ENCODE measurements at places on chromosomes 3 and 15.

DNA sequence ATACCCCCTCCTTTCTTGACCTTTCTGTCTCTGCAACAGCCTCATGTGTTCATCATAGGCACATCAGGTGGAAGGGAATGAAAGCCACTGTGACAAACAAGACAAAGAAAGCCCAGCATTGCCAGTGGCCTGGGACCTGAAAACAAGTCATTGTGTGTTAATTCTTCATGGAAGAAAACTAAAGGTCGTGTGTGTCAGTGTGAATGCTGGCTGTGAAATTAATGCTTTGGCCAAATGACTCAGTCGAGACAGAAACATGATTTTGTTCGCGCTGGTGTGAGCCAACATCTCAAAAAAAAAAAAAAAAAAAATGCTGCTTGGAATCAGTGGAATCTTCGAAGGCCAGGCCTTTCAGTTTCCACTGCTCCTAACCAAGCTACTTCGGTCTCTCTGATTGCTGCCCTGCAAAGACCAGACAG is 386.5 kb upstream of the PROK2 start:
- DNase-seq = no peak

- DNase-seq = no peak
Measured at GRCh38 chr3:58742239-58742638, 75.7 kb upstream of the FAM3D start.

DNA sequence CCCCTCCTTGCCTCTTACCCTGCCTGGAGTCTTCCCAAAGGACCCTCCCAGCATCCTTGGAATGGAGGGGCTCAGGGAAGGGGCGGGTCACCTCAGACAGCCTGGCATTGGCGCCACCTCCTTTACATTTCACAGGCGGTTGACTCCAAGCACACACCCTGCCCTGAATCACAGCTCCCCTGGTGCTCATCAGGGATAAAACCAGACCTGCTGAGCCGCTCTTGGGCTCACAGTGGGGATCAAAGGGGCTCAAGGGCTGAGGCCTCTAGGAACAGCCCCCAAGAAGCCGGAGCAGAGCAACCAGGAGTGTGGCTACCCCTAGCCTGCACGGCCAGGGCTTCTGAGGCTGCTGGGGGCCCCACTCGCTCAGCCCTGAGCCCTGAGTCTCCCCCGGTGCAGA is 16.6 kb downstream of the LINGO1 start:
- DNase-seq = no peak

DNA sequence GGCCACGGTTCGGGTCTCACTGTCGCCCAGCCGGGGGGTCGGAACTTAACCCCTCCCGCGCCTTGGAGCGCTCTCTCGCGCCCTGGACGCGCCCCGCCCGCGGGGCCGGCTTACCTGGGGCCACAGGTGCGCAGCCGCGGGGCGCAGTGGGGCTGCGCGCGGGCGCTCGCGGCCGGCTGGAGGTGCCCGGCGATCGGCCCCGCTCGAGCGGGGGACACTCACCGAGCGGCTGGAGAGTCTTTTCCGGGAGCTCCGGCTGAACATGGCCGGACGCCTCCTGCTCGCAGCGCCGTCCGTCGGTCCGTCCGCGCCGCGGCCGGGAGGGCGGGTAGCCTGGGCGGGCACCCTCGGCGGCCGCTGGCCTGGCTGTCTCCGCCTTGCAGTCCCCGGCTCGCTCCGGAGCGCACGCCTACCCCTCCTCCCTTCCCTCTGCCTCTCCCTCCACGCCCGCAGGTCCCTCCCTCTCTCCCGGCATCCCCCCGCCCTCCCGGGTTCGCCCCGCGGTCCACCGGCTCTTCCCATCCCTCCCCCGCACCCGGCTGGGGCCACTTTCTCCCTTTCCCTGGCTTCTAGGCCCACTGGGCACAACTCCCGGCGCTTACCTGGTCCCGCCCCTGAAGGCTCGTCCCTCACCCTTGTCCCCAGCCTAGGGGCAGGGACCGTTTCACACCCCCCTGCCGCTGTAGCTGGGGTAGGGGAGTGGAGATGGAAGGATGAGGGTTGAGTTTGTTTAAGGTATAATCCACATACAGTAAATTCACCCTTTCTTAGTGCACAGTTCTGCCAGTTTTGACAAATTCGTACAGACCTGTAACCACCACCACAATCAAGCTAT is 220.1 kb upstream of the PRICKLE2 start:
- no peak for DNase-seq

GRCh38 chr3:194220901-194221326 is 85.0 kb downstream of the HES1 start:
- DNase-seq = no peak

DNA sequence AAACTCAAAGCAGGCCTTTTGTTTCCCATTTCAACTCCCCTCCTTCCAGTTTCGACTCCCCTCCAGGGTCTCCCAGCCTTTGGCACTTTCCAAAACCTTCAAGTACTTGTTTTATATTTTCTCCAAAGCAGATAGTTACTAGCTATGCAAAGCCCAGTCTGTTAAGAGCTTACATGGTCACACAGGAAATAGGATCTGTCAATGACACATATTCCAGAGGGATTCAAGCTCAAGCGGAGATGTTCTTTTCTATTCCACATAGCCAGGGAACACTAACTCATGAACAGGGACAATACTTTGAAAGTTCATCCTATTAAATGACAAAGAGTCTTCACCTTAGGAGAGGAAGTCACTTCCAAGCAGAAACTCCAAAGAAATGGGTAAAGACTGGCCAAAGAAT is 18.6 kb downstream of the SUCLG2 start:
- DNase-seq = no peak

- peak; percentile 54 for DNase-seq
Measured at GRCh38 chr15:35047528-35047927, 37.6 kb downstream of the NANOGP8 start.

- no peak for DNase-seq
Measured at GRCh38 chr3:106792716-106793115, 584.5 kb upstream of the CCDC54 start.

- DNase-seq = no peak
Measured at GRCh38 chr3:185552358-185552877, at the start of gene LIPH. Gene LIPH, minus strand, starts transcription at chr3:185552588. Its CDS starts 117 bp downstream, at chr3:185552471.

All from epithelial cell of proximal tubule (primary cell).